ENCODE measurements at places on chromosomes 3 and 15.

- no peak for DNase-seq
Observed at GRCh38 chr3:190192087-190192486, 71.4 kb upstream of the P3H2 start.

GRCh38 chr15:100601617-100602063 is 344 bp downstream of the LINS1 start:
- no peak for DNase-seq

- DNase-seq: no peak
Observed at GRCh38 chr3:187922704-187923416, 177.6 kb upstream of the BCL6 start.

- DNase-seq: no peak
Observed at GRCh38 chr3:31077021-31077601, 182.7 kb upstream of the GADL1 start.

DNA sequence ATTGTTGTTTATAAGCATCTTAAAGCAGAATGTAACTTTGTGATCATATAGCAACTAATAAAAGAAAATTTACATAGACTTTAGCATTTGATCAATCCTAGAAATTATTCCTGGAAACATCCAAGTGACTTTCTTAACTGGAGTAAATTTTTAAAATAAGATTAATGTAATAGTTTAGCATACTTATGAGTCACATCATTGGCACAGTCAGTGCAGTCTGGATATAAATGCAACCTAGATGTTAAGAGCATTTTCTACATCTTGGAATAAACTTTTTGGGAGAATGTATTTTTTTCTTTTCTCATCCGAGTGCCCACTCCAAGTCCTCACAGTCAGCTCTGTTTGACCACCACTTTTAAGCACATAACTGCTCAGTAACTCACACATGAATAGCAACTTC is 324.6 kb upstream of the PLSCR5 start:
- DNase-seq: no peak

- DNase-seq: no peak
Observed at GRCh38 chr3:63862804-63863149, 828 bp downstream of the THOC7 start.

GRCh38 chr3:165195640-165196576 is at the start of gene SLITRK3:
TSS of gene SLITRK3 (minus strand) at chr3:165196384. CDS start at chr3:165190830, 5,554 bp downstream.
- no peak for DNase-seq

- no peak for DNase-seq
Observed at GRCh38 chr3:15367059-15367458, 34.7 kb upstream of the SH3BP5 start.

DNA sequence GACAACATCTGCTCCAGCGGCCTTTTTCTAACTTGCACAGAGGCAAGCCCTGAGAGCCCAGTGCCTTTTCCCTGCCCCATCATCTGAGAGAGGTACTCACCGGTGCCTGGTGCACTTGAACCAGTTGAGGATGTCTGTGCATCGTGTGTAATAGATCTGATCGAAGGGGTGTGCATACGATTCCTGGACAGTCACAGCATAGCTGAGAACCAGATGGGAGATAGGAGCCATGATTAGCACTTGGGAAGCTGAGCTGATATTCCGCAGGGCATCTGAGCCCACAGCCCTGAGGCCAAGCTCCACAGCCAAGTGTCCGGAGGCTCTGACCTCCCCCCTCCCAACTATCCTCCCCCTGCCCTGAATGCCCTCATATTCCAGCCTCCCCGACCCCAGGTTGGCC is 129.8 kb downstream of the MEGF11 start:
- DNase-seq: no peak

- peak; percentile 35 for DNase-seq
Observed at GRCh38 chr3:107796791-107797190, 274.0 kb downstream of the BBX start.

DNA sequence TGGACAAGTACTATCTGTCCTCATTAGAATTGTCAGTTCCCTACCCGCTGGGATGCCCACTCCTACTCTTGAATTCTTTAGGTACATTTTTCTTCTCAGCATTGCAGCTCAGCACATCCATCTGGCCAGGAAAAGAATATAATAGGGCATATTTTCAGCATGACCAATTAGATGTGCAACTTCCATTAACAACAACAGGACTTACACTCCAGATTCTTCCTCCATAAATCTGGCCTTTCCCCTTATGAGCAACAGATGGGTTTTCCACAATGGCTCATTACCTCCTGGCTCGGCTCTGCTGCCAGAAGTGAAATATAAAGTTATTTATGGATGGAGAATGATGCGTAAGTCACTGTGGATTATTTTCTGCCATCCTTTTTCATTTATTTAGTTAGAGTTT is 443.8 kb upstream of the TGFBR2 start:
- DNase-seq: no peak

DNA sequence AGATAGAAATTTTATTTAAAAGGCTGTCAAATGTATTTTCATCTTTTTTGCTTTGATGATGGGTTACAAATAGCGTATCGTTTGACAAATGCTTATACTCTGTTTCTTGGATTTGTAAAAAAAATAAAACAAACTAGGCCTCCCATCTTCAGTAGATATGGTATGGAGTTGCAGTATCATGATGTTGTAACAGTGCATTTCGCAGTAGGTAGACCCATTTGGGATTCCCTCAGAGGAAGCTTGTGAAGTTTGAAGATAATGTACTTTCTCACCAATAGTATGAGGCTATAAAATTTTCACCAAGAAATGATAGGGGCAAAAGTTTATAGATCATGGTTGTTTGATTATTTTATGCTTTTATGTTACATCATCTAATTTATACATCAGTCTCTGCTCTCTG is 10.8 kb downstream of the MBNL1 start:
- DNase-seq: peak; percentile 20

DNA sequence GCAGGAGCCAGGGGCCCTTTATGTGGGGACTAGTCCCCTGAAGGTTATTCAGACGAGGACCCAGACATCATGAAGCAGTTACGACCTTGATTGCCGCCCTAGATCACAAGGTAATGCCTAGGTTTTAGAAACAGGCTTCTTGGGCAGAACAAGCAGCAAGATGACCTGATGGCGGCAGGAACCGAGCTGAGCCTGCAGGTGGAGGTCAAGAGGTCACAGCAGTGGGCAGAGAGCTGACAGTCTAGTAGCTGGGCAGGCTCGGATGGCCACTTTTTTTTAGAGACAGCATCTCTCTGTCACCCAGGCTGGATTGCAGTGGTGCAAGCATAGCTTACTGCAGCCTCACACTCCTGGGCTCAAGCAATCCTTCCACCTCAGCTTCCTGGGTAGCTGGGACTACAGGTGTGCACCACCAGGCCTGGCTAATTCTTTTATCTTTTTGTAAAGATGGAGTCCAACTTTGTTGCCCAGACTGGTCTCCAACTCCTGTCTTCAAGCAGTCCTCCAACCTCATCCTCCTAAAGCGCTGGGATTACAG is 83.5 kb upstream of the ABHD17C start:
- no peak for DNase-seq

GRCh38 chr3:126540342-126540849 is 16.4 kb downstream of the CHST13 start:
- DNase-seq: peak; percentile 84

GRCh38 chr15:45155739-45156138 is 25.9 kb downstream of the DUOX1 start:
- DNase-seq: no peak

- no peak for DNase-seq
Observed at GRCh38 chr3:127406309-127407025, 118.6 kb upstream of the PRR20G start.

DNA sequence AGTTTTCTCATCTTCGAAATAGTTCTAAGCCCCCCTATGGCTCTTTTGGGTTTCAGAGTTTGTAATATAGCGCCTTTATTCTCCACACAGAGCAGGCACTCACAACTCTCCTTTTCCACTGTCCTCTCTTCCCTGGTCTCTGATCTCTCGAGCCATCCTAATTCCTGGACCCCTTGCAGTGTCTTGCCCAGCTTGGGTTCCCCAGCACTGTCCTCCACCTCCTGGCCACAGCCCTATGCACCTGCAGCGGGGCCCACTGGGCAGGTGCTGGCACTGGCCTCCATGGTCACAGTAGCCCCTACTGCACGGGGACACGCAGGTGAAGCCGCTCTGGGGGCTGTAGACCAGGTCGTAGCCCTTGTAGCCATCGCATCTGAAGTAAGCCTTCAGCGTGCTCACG is 27.9 kb downstream of the MUC20 start:
- no peak for DNase-seq

DNA sequence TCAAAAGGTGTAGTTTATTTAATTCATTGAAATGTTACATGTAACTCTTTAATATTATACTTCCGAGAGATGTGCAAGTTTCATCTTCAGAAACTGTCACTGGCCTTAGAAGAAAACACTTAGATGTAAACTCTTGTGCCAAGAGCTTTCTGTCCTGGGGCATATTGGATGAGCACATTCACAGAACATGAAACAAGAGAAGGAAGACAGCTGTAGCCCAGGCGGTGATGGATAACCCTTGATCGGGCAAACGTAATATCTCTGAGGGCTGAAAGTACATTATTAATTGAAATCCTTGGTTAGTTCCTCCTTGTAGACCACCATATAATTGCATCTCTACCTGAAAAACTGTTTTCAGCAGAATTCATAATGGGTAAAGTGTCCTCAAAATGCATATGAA is 67.4 kb downstream of the MECOM start:
- no peak for DNase-seq

DNA sequence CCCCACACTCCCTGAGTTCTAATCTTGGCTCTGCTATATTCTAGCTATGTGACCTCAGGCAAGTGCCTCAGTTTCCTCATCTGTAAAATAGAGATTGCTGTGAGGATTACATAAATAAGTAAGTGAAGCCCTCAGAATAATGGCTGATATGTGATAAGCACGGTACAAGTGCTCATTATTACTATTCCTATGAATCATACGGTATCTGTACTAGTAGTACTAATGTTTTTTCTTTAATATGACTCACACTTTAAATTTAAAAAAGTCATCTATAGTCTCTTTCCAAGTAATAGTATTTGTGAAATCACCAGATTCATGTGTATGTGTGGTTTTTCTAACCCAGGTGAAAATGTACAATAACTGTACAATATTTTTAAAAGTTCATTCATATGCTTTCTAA is 58.7 kb downstream of the CLDN11 start:
- no peak for DNase-seq

DNA sequence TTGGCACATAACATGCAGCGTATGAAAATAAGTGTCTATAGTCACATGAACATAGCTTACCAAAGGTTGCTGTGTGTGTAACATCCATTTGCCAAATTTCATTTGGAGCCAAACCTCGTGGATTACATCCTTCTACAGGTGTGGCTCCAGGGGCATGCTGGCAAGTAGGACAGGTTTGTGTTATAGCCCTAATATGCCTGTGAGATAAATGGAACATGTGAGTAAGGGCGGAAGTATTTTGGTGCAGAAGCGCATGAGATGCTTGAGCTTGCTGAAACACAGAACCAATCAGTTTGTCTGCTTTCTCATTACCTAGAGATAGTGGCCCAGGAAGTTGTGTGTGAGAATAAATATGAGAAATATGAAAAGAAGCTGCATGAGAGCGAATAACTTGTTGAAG is 21.8 kb upstream of the XCR1 start:
- no peak for DNase-seq

DNA sequence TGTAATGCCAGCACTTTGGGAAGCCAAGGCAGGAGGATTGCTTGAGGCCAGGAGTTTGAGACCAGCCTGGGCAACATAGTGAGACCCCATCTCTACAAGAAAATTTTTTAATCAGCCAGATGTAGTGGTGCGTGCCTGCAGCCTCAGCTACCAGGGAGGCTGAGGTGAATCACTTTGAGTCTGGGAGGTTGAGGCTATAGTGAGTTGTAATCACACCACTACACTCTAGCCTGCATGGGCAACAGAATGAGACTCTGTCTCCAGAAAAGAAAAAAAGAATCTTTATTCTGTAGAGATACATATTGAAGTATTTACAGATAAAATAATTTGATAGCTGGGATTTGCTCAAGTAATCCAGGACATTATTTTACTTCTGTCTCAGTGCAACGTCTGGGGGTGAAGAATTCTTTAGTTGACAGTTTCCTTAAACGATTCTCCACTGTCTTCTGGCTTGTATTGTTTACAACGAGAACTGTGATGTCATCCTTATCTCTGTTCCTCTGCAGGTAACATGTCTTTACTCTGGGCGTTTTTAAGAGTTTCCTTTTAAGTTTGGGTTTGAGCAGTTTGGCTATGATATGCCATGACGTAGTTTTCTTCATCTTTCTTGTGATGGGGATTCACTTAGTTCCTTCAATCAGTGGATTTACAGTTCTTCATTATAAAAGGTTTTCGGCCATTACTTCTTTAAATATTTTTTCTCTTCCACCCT is 26.3 kb downstream of the KPNA1 start:
- DNase-seq: no peak

GRCh38 chr3:138818185-138818860 is 16.4 kb downstream of the PIK3CB start:
- DNase-seq: no peak

GRCh38 chr3:103393395-103394186 is 958.8 kb downstream of the ZPLD1 start:
- DNase-seq: no peak

- DNase-seq: no peak
Observed at GRCh38 chr3:147615035-147615434, 205.9 kb downstream of the ZIC1 start.

GRCh38 chr15:31400222-31400927 is 73.7 kb downstream of the KLF13 start:
- DNase-seq: no peak

- DNase-seq: no peak
Observed at GRCh38 chr3:50364573-50365079, 5.3 kb upstream of the TMEM115 start.
